ENCODE measurements at places on chromosomes 2 and 18.

DNA sequence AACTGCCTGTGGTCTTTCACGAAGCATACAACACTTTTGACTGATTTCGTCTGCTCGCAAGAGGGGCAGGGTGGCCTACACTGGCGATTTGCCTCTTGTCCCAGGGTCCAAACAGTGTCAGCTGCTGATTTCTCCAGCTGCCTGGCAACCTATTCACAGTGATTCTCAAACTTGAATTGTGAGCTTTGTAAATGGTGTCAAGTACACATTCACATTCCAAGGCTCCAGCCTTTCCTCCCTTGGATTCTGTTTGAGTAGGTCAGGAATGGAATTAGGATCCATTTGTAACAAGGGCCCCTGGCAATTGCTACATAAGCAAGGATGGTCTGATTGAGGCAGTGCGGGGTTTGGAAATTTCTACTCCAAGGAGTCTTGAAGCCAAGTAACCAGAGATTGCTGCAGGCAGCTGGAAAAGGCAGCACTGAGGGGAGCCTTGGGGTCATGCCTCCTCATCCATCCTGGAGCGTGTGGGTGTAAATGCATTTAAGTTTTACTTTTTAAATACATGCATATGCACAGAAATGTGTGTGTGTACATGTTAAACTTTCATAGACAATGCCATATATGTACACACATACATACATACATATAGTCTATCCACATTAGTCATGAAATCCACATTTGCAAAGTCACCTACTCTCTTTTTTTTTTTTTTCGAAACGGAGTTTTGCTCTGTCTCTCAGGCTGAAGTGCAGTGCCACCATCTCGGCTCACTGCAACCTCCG, 86.8 kb upstream of the UXS1 start:
- DNase-seq = no peak

- DNase-seq = no peak
Measured at GRCh38 chr18:6056171-6056910, 161.0 kb upstream of the TMEM200C start.

DNA sequence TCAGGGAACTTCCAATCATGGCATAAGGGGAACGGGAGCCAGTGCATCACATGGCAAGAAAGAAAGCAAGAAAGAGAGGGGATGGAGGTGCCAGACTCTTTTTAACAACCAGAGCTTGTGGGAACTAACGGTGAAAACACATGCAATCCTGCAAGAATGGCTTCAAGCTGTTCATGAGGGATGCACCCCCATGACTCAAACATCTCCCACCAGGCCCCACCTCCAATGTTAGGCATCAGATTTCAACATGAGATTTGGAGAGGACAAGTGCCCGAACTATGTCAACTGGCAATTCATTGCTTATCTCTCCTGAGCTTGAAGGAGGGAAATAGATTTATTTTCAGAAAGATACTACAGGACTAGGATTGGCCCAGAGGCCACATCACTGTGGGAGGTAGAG, 270.0 kb downstream of the SLC4A3 start:
- DNase-seq = no peak

- DNase-seq = no peak
Measured at GRCh38 chr2:86333378-86333777, 4.0 kb downstream of the REEP1 start.

DNA sequence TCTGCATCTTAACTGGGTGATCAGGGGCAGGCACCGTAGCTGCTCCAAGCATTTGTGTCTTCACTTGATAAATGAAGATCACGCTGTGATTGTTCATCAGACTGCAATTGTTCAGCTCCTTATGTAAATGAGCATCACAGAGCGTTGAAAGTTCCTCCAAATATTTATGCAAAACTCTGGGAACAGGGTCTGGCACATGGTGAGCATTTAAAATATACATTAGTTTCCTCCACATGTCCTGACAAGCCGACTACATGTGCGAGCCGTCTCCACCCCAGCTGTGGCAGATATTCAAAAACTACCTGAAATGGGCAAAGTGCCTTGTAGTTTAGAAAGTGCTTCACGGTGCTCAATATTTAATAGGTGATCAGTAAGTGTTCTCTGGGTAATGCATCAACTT, 175.1 kb upstream of the ID2 start:
- no peak for DNase-seq

GRCh38 chr2:64786343-64787018, 132.8 kb upstream of the SERTAD2 start:
- DNase-seq = no peak

DNA sequence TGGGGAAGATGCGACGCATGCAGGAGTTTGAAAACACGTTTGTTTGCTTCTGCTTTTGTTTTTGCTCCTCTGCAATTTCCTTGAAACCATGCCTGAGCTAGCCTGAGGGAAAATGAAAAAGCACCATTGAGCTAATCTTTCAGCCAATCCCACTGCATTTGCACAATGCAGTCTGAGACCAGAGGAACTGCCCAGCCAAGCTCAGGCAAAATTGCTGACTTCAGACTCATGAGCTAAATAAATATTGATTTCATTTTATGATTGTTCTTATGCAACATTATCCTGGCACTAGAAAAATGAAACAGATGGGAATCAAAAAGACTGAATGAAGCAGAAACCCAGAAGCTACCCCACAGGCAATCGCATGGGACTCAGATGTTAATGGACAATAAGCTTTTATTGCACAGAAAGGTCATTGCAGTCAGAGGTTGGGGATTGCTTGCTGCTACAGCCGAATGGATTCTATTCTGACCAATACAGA, 37.0 kb downstream of the TPRKB start:
- no peak for DNase-seq

- DNase-seq = no peak
Measured at GRCh38 chr2:192030289-192030688, 164.4 kb downstream of the TMEFF2 start.

- no peak for DNase-seq
Measured at GRCh38 chr2:177296040-177296439, 31.5 kb upstream of the NFE2L2 start.

DNA sequence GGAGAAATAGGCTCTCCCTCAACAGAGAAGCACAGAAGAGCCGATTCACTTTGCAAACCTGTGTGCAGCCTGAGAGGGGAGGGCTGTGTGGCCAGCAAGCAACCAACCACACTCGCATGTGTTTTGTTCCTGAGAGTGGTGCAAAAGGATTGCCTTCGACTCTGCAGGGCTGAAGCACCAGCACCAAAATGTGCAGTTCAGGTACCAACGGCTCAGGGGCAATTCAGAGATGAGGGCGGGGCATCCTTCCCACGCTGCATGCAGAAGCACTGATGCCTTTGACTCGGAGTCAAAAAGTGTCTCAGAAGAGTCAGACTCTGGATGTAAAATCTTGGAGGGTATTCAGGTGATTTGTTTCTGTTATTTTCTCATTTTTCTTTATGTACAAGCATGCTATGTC, 55.5 kb downstream of the DCDC2C start:
- no peak for DNase-seq

DNA sequence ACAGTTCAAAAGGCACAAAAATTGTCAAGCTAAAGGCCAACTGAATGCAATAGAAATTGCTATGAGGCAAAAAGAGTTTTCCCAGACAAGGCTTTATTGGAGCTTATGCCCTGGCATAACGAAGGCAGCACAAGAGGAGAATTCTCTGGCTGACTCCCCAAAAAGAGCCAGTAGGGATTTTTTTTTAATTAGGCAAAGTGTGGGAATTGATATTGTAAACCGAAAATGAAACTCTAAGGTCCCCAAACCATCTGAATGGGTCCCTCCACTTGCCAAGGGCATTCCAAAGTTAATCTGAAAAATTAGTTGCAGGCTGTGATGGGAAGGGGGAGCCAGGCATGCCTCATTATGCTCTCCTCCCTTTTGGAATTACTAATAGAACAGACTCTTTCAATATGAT, 118.9 kb downstream of the SPOPL start:
- DNase-seq = no peak

DNA sequence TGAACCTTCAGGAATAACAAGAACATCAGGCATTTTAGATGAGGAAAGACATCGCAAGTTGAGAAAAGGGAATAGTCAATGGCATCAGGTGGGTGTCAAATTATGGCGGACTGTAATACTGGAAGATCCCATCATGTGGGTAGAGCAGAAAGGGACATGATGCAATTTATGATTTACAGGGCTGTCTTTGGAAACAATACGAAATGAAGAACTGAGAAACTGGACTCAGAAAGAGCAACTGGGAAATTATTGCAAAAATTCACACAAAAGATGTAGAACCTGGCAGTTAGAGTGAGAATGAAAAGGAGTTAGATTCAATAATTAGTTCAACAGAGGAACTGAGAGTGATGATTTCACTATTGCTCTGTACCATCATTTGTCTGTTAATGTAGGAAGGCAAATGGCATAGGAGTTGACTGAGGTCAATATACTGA, 1635.0 kb upstream of the ACVR2A start:
- no peak for DNase-seq

DNA sequence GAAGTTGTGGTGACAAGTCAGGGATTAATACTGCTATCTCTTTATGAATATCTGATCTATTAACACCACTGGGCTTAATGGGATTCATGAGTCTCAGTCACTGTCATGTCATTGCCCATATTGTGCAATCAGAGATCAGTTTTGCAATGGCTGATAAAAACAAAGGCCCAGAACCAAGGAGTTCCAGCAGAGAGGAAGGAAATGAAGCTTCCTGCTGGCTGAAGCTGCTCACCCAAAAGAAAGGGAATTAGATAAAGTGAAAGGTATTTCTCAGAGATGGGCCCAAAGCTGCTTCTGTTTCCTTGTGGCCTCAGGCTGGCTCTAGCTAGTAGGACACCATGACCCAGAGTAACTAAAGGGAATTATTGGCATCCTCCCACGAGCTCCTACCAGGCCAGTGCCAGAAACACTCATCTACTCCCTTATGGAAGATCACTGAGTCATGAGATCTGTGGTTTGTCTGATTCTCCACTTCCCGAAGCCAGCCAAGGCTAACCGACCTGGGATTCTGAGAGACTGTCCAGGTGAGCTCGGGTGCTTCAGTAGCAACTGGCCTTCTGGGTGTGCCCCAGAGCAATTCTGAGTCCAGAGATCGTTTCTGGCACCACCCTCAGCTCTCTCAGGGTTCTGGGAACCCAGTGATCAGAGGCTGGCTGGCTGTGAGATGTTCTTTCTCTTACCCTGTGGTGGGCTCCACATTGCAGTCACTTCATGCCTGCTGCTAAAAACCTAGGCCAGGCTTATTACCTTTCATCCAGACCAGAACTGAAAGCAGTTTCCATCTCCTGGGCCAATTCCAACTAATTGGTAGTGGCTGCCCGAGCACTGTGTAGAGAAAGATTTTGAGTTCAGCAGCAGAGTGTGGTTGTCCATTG, 129.5 kb upstream of the PELI1 start:
- no peak for DNase-seq

DNA sequence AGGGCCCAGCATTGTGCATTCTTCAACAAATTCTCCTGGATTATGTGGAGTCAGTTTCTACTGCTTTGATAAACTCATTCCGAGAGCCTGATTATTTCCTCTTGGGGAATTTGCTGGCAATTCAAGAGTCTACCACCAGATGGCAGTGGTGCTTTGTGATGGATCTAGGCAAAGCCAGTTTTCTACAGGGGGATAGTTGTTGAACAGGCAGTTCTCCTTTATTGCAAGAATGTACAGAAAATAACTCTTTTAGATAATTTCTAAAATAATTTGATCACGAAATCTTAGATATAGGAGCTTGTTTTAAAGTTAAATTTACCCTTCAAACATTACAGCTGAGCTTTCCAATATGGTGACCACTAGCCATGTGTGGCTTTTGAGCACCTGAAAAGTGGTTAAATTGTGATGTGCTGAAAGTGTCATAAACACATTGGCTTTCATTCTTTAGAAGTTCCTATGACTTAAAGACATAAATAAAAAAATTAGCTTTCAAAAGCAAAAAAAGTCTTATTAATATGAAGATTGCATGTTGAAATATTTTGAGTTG, 66.7 kb upstream of the HAAO start:
- peak; percentile 50 for DNase-seq

DNA sequence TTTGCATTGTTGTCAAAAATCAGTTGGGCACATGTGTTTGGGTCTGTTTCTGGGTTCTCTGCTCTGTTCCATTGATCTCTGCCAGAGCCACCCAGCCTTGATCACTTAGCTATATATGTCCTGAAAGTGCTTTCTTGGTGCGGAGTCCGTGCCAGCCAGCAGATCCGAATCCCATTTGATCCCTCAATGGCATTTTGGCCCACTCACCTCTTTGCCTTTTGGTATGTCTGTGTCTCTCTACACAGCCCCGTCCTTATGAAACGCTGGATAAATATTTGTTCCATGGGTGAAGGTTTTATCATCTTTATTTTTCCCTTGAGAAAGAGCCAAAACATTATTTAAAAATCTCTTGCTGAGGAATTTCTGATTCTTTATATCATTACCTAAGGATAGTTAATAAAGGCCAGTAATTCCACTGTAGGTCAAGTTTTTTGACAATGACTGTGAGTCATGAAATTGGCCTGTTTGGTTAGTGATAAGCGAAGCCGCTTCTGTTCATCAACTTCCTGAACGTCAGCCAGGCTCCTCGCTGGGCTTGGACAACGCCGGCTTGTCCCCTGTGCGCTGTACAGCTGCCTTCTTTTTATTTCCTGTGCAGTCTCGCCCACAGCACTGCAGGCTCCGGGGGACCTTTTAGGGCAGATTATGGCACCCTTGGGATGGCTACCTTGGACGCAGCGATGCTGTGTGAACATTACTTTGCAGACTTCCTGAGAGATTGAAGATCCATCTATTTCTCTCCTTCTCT, 24.9 kb downstream of the MTCL1 start:
- no peak for DNase-seq

GRCh38 chr2:202815548-202816360, 55.8 kb downstream of the ICA1L start:
- DNase-seq = no peak

- no peak for DNase-seq
Measured at GRCh38 chr2:119683074-119683712, 4.2 kb downstream of the TMEM177 start.

DNA sequence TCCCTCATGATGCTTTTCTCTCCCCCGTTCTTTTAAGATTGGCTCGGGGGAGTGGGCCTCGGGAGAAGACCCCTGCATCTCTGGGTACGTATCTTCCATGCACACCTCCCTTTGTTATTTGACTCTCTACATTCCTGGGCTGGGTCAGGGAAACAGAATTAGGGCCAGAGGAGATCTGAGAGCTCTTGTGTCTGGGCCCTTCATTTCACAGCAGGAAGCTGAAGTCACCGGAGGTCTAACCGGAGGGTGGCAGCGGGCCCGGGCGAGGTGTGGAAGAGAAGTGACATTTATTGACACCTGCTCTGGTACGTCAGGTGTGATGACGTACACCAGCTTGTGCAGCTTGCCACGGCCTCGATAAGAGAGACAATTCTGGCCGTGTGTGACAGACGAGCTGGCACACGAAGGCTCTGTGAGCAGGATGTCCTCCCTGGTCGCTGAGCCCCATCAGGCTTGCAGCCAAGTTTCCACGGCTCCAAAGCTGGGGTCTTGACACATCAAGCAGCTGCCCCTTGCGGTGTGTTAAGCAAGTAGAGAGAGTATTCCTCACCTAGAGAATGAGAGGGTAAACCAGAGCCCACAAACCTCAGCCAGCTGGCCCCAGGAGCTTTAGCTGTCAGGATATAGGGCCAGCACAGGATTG, 30.4 kb downstream of the TOGARAM2 start:
- DNase-seq = peak; percentile 42
